Endothelial cell (in vitro differentiated cells): ENCODE measurements at places on chromosomes 2 and 18.

DNA sequence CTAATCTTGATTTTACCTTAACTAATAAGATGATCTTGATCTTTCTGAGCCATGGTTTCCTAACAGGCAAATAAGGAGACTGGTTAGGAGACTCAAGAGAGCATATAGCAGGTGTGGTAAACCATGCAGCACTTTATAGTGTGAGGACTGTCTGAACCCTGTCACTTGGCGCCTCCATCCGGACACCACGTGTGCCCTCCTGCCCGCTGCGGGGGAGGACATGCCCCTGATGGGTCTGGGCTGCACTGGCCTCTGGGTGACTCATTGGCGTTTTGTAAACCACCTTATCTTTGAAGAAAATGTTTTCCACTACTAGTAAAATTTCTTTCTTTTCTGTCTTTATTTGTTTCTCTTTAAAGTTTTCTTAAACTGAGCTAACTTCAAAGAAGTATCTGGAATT is 131.1 kb downstream of the FMNL2 start:
- DNase-seq, result no peak

- no peak for DNase-seq
Measured at GRCh38 chr2:208034503-208035140, 9.3 kb upstream of the PLEKHM3 start.

DNA sequence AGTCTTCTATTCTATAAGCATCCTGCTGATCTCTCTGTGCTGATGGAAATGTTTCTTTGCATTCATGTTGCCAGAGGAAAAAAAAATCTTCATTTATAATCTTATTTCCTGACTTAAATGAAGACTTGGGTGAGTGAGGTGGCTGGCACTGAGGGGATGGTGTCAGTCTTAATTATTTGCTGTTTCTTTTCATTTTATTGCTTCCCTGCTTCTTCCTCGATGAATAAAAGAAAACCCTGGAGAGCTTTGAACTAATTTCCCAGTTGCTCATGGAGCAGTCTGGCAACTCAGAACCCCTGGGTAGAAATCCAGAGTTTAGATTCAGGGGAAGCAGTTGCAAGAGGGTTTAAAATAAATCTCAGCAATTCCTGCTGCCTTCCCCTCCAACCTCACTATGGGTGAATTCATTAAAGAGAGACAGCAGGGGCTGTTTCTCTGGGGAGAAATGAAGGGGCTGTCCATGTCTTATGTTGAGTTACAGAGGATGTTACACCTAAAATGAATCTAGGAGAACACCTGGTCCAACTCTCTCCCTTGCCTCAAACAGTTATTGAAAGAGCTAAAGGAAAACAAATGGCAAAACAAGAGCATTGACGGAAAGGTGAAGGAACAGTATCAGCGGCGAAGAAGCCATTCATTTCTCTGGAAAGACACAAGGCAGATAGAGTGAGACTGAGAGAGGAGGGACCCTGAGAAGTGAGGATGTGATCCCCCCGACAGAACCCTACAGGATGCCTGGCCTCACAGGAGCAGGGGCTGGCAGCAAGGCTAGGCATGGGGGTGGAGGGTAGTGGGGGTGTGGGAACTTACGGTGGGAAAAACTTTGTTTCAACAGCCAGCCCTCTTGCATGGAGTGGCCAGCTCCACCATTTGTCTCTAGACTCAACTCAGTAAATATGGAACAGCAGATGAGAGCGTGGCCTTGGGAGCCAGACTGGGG is 41.0 kb downstream of the SP110 start:
- DNase-seq, result no peak

- DNase-seq, result no peak
Measured at GRCh38 chr18:74281980-74282754, 9.6 kb downstream of the CYB5A start.

- DNase-seq, result no peak
Measured at GRCh38 chr18:2173486-2173885, 397.8 kb downstream of the METTL4 start.

DNA sequence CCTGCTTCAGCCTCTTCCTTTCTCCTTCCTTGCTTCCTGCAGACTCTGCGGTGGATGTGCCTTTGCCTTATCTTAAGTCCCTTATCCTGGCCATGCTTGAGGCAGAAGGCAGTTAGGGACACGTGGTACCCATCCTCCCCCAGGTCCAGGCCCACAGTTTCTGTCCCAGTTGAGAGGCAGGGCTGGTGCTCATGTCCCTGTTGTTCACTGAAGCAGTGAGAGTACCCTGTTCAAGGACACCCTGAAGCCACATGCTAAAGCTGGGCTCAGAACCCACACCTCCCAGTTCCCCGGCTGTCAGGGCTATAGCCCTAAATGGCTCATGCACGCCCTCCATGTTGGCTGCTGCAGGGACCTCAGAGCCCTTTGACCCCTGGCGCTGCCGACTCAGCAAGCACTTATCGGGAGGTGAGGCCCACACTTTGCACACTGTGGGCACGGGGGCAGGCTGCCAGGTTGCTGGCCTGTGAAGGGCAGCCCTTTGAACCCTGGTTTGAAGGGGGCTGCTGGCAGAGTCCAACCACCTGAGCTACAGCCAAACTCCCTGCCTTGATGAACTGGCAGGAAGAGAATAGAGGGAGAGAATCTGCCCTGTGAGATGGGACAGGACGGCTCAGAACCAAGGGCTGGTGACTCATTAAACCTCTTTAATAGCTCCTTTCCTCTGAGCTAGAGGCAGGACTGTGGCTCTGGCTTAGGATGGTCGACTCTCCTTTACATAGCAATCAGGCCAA is 6.3 kb downstream of the KHK start:
- no peak for DNase-seq

DNA sequence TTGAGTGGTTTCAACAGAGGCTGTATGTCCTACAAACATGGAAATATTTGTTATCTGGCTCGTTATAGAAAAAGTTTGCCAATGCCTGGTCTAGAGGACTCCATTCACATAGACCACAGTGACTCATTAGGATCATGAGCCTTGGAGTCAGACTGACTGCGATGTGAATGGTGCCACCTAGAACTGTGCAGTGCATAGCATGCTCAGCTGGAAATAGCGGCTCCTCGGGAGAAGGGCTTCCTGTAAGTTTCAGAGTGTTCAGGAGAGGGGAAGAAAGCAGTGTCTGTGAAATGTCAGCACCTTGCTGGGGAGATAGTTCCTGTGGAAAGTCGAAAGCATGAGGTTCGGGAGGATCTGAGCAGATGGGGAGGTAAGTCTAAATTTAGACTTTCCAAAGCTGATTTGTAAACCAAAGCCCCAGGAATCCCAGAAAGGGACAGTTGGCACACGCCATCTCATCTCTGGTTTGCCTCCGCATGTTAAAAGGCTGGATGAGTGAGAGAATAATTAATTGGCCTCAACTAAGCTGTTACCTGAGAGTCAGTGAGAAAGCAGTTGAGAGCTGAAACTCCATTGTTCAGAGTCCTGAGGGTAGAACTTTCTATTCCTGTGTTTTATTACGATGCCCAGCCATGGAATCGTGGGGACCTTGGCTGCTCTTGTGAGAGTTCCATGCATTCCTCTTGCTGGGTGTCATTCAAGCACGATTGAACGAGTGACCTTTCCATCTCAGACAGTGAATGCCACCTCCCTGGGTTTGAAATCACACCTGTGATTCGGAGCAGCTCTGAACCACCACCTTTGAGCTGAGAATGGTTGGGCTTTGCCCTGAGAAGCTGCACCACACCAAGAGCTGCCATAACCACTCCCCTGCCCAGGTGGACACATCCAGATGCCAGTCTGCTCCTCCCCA is 99.5 kb downstream of the MAPK4 start:
- no peak for DNase-seq

- no peak for DNase-seq
Measured at GRCh38 chr2:219615894-219616293, 11.5 kb upstream of the SLC4A3 start.
